Calu3 (cell line): ENCODE measurements at places on chromosomes 5 and 9. TPM values are rescaled to one million over a fixed set of nuclear protein-coding genes. Genes with fewer than 3 reads are reported as not detected.

PRUNE2 gene
- total RNA-seq: 0.07 TPM in 1 of 2 replicates, not detected in the other

DND1 gene
- 2.8 and 2.9 TPM in 2 replicates for total RNA-seq

DNA sequence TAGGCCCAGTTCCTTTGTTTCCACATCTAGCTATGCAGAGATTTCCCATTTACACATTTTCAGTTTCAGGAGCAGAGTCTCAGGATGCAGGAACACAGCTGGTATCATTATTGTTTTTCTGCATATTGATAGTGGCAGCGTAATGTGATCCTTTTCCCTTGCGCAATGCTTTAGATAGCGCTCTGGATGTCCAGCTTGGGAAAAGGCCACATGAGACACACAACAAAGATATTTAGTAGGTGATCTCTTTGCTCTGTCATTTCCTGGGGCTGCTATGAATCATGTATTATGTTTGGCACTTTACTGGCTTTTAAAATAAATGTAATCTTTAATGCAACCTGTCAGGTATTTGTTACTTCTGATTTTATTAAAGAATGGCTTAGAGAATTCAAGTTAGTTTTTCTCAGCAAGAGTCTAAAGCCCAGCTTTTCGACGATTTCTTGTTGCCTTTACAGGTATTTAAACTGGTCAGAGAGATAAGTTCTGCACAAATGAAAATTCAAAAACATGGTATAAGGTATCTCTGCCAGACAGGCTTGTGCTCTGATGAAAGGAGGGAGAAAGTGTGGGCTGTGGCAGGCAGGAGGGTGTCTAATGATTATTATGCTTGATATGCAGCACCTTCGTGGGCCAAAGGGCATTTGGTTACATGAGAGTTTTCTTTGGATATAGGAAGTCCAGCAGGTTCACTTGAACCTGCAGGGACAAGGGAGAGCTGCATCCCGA, 42.2 kb downstream of the PTTG1 start:
- peak; percentile 33 for DNase-seq
- peak overlapping the region; percentile 45 for H3K4me3 ChIP-seq
- no peaks in the 10 kb centered on the region for H3K27me3 ChIP-seq
- H3K27ac ChIP-seq: peak overlapping the region; percentile 65

HEMGN gene
- not detected in 2 replicates for total RNA-seq

ANKRD31 gene
- 1.5 and 1.7 TPM in 2 replicates for total RNA-seq

GRCh38 chr5:30764704-30765103, 428.8 kb upstream of the CDH6 start:
- H3K4me3 ChIP-seq: no peak overlapping the region
- H3K36me3 ChIP-seq: no peaks in the 10 kb centered on the region
- H3K4me1 ChIP-seq: no peaks in the 10 kb centered on the region
- H3K27me3 ChIP-seq: no peaks in the 10 kb centered on the region
- H3K27ac ChIP-seq: no peak overlapping the region
- no peak for DNase-seq

DNA sequence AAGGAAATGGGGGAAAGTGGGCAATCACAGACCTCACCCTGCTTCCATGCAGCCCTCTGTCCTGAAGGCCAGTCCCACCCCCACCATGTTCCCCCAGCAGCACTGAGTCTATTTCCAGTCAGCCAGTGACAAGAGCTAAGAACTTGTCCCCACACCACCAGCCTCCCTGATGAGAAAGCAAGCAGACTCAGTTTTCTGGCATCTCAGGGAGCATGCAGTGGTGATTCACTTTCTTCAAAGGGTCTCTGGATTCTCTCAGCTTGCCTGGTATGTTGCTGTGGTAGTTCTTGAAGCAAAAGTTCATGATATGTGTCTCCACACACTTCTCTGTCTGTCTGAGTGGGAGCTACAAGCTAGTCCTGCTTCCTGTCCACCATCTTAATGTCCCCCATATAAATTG, 799.9 kb upstream of the TYRP1 start:
- H3K36me3 ChIP-seq: no peaks in the 10 kb centered on the region
- no peak overlapping the region for H3K27ac ChIP-seq
- H3K4me1 ChIP-seq: no peaks in the 10 kb centered on the region
- H3K4me3 ChIP-seq: no peak overlapping the region
- DNase-seq: no peak
- H3K27me3 ChIP-seq: no peaks in the 10 kb centered on the region

DNA sequence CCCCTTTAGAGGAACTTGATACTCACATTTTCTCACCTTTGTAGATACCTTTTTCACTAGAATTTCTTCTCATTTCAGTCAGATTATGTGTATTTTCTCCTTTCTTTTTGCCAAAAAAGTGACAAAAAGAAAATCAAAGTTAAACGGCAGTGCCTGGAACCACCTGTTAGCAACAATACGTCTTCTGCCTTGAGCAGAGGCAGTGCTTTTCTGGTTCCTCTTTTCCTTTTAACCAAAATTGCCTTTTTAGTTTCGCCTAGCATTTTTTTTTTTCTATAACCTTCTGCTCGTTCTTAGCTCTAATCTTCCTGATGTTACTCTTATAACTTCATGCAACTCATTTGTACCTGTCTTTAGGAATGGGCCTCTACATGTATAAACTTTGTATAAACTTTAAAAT, 26.1 kb downstream of the SMIM32 start:
- no peak overlapping the region for H3K27ac ChIP-seq
- H3K4me3 ChIP-seq: no peak overlapping the region
- H3K27me3 ChIP-seq: no peaks in the 10 kb centered on the region
- DNase-seq: no peak

DNA sequence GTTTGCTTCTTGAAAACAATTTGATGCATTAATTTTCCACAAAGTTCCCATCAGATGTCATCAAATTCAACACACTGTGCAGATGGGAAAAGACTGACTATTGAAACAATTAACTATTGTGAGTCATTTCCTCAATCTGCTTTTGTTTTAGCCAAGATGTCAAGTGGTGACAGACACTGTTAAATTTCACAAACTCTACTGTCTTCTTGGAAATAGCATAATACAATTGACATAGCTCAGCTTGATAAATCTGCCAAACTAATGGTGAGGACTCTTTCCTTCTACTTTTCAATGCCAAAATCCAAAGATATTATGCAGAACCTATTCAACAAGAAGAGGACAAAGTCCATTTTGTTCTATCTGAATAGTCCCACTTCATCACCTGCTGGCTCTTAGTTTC, 242.3 kb downstream of the CAAP1 start:
- no peak overlapping the region for H3K4me3 ChIP-seq
- DNase-seq: no peak
- H3K4me1 ChIP-seq: no peaks in the 10 kb centered on the region
- no peaks in the 10 kb centered on the region for H3K36me3 ChIP-seq
- H3K27ac ChIP-seq: no peak overlapping the region

DNA sequence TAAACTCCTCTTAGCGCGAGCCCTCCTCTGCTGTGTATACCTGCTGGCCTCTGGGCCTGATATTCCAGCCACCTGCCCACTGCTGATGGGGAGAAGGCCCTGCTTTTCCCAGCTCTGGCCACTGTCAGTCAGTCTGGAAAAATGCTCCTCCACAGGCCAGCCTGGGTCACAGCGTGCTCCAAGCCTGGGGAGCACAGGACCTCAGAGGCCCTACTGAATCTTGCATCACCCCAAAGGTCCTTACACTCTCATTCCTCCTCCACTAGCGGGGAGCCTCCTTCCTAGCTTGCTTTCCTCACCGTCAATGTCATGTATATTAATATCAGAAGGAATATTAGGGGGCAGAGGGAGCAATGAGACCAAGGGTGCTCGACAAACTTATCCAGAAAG, 73.7 kb downstream of the SHB start:
- peaks cover 5% of the 10 kb centered on the region for H3K36me3 ChIP-seq
- DNase-seq: no peak
- peaks cover 15% of the 10 kb centered on the region for H3K4me1 ChIP-seq
- H3K27ac ChIP-seq: no peak overlapping the region
- H3K4me3 ChIP-seq: no peak overlapping the region

SKP1 gene
- 380 and 411 TPM in 2 replicates for total RNA-seq

PCDHGC3 gene
- 49.4 and 73.0 TPM in 2 replicates for total RNA-seq

- peak overlapping the region; percentile 50 for H3K4me3 ChIP-seq
- H3K36me3 ChIP-seq: no peaks in the 10 kb centered on the region
- H3K4me1 ChIP-seq: peaks cover 9% of the 10 kb centered on the region
These were observed 171.7 kb downstream of the TTC39B start for GRCh38 chr9:15135164-15135792.

DNA sequence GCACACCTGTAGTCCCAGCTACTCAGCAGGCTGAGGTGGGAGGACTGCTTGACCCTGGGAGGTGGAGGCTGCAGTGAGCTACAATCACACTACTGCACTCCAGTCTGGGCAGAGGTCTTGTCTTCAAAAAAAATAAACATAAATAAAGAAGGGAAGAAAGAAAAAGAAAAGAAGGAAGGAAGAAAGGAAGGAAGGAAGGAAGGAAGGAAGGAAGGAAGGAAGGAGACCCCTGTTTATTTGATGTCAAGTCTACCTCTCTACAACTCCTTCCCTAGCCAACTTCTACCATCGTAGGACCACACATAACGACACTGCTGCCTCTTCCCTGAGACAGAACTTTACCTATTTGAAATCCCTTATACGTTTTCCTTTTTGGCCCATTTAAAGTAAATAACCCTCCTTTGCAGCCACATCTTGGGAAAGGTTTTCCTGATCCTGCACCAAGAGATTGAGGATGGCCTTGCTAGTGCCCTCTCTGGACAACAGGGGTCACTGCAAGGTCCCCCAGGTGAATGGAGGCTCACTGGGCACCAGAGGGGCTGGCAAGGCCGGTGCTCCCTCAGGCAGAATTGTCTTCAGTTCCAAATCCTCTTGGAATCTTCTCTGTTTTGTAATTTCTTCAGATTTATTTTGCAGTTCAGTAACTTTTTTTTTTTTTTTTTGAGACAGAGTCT, 10.5 kb downstream of the RPS14 start:
- no peak overlapping the region for H3K4me3 ChIP-seq
- H3K27ac ChIP-seq: no peak overlapping the region
- DNase-seq: peak; percentile 55
- peaks cover 20% of the 10 kb centered on the region for H3K27me3 ChIP-seq

SYNPO gene
- 0.92 and 2.5 TPM in 2 replicates for total RNA-seq

PAXX gene
- 38.3 and 43.7 TPM in 2 replicates for total RNA-seq

PALM2AKAP2 gene
- 2.9 TPM in 1 of 2 replicates, not detected in the other for total RNA-seq

DNA sequence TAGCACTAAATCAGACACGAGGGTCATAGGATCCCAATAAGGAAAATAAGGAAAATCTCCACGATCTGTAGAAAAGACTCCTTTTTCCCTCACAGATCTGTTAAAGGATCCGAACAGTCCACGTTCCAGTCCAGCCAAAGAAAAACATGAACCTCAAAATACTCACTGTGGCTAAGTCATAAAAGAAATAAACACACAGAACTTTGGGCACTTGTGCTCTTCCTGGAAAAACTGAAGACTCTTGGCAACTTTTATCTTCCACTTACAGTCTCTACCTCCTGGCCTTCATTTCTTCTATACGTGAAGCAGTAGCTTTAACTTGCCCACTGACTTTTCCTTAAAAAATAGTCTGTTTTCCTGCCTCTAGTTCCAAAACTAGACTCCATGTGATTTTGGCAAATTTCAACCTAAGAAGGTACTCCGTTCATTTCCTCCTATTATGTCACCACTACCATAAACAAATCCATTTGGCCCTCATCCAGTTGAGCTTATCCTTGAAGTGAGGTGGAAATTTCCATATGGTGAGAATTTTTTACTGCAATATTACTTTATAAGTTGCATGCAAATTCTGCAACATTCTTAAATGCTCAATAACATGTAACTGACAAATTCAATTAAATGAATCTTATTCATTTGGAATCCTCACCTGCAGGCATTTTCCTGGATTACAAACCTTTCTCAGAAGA, 5.3 kb upstream of the LHFPL2 start:
- peaks cover 16% of the 10 kb centered on the region for H3K4me1 ChIP-seq
- DNase-seq: no peak
- H3K27me3 ChIP-seq: no peaks in the 10 kb centered on the region
- H3K27ac ChIP-seq: no peak overlapping the region

DNA sequence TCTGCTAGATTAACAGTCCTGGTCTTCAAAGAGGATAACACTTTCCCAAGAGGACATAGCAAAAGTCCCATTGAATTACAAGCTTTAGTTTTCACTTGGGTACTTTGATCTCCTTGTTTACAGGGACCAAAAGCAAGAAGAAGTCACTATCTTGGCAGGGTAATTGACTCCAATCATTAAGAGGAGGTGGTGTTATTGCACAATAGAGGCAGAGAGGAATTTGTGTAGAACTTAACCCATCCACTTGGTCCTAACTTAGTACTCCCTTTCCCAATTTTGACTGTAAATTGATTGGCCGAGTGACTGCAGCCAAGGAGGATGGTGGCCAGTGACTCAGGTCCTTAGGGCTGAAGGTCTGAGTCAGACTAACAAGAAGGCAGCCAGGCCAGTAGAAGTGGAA, 9.3 kb upstream of the TRPC7 start:
- H3K27me3 ChIP-seq: peaks cover 80% of the 10 kb centered on the region
- no peaks in the 10 kb centered on the region for H3K4me1 ChIP-seq
- no peak overlapping the region for H3K4me3 ChIP-seq
- no peak overlapping the region for H3K27ac ChIP-seq
- no peaks in the 10 kb centered on the region for H3K36me3 ChIP-seq

GRCh38 chr9:107694390-107694789, 204.8 kb upstream of the KLF4 start:
- no peak for DNase-seq
- H3K4me3 ChIP-seq: no peak overlapping the region
- H3K27ac ChIP-seq: no peak overlapping the region
- no peaks in the 10 kb centered on the region for H3K4me1 ChIP-seq
- no peaks in the 10 kb centered on the region for H3K36me3 ChIP-seq
- no peaks in the 10 kb centered on the region for H3K27me3 ChIP-seq

ACOT12 gene
- 0.87 TPM in 1 of 2 replicates, not detected in the other for total RNA-seq

GRCh38 chr9:37784291-37784615, 611 bp downstream of the EXOSC3 start:
- peak overlapping the region; percentile 83 for H3K27ac ChIP-seq
- no peaks in the 10 kb centered on the region for H3K27me3 ChIP-seq
- H3K4me1 ChIP-seq: peaks cover 8% of the 10 kb centered on the region
- peak overlapping the region; percentile 88 for H3K4me3 ChIP-seq

DNA sequence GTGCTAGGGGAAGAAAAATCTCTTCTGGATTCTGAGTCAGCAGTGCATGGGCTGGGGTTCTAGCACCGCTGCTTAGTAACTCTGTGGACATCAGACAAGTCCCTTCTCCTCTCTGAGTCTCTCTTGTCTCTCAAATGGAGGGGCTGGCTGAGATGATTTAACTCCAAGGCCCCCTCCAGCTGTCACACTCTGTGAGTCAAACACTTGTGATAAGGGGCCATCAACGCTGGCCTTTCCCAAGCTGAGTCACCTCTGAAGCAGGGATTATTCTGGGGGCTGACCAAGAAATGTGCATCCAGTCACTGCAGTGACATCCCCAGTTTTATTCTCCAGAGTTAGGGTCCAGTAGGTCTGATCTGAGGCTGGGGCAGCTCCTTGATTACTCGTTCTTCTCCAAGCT, 110.4 kb upstream of the ZNF462 start:
- no peak overlapping the region for H3K27ac ChIP-seq
- DNase-seq: no peak
- H3K4me1 ChIP-seq: peaks cover 10% of the 10 kb centered on the region
- H3K36me3 ChIP-seq: no peaks in the 10 kb centered on the region
- H3K4me3 ChIP-seq: no peak overlapping the region

LEAP2 gene
- total RNA-seq: 2.3 and 2.8 TPM in 2 replicates

SPINK6 gene
- not detected in 2 replicates for total RNA-seq

DNA sequence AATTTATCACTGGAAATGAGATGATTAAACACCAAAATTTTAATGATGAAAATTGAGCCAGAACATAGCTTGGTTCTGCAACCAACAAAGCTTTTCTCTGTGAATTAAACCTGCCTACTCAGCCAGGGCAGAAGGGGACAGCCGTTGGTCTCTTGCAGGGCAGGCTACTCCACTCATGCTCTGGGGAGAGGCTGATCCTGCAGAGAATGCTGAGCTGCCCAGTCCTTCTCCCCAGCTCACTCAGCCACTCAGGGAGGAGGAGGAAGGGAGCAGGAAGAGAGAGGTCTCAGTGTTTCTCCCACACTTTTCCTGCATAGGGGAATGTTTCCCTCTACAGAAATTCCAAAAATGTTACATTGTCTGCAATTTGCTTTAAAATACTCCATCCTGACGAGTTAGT, 40.4 kb upstream of the HMHB1 start:
- no peak overlapping the region for H3K4me3 ChIP-seq
- no peaks in the 10 kb centered on the region for H3K36me3 ChIP-seq
- H3K27ac ChIP-seq: no peak overlapping the region
- H3K27me3 ChIP-seq: no peaks in the 10 kb centered on the region
